ENCODE measurements at places on chromosomes 7 and 10.

GRCh38 chr10:112986544-112987190 is 36.6 kb downstream of the TCF7L2 start:
- no peak for DNase-seq

DNA sequence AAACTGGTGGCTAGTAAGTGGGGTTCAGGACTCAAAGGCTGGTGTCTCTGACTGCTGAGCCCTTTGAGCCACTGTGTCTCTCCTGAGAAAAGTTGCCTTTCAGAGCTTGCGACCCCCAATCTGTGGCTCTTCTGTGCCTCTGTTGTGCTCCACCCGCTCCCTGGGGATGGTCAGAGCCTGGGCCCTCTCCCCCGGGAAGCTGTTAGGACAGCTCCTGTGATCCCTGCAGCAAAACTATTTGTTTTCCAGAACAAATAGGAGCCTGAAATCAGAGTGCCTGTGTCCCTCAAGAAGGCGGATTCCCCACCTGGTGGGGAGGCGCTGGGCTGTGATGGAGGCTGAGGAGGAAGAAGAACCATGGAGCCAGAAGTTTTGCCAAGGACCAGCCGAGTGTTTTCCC is 56.4 kb upstream of the MXI1 start:
- DNase-seq: no peak

DNA sequence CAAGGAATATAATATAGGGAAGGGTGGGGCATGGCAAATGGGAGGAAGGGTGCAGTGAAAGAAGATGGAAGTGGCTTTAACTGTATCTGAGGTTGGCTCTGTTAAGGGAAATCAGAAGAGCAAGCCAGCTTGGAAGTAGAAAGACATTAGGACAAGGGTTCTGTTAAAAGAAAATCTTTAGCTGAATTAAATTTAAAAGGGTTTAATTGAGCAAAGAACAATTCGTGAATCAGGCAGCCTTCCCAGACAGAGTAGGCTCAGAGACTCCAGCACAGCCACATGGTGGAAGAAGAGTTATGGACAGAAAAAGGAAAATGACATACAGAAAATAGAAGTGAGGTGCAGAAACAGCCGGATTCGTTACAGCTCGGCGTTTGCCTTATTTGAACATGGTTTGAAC is 42.0 kb downstream of the FAM13C start:
- DNase-seq: no peak

DNA sequence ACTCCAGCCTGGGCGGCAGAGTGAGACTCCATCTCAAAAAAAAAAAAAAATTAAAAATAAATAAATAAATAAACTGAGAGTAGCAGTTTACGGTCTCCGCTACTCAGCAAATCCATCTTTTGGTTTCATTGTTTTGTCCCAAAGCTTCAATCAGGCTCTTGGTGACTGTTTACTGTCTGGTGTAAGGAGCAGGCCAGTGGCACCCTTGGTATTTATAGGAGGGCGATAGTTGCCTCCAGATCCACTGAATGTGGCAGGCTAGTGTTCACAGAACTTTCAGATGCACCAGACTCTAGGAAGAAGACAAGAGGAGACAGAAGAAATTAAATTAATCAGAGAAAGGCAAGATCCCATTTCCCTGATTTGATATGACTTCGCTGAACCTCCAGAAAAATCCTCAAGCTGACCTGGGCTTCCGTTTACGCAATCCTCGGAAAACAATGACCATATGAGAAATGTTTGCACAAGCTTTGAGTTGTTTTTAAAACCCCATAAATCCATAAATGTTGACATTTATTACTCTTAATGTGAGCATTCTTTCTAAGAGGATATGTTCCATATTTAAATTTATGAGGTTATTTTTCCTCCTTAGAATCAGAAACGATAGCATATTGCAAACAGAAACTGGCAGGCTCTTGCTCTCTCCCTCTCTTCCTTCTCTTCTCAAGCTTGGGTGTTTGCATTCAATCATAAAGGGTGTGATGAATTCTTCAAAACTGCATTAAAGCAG is 7.1 kb upstream of the MUC3A start:
- no peak for DNase-seq

GRCh38 chr7:141754939-141755338 is 9.0 kb upstream of the TAS2R3 start:
- DNase-seq: no peak

GRCh38 chr10:19658131-19658530 is 158.1 kb upstream of the PLXDC2 start:
- no peak for DNase-seq

GRCh38 chr7:99375070-99375807 is 709 bp downstream of the ARPC1B start:
- DNase-seq: no peak

DNA sequence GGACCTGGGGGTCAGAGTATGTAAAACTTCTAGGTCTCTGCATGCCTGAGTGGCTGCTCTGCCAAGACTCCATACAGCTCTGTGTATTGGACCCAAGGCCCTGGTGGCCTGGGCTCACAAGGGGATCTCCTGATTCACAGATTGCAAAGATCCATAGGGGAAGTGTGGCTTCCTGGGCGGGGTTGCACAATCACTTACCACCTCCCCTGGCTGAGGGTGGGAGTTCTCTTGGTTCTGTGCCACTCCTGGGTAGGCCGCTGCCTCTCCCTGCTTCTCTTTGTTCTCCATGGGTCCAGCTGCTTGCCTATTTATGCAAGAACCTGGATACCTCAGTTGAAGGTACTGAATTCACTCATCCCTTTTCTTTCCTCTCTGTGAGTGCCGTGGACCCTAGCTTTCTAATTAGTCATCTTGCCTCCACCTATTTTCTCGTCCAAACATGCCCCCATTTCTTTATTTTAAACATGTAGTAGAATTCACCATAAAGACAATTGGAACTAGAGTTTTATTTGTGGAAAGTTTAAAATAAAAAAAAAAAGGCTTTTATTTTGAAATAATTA is 18.5 kb upstream of the AGR3 start:
- DNase-seq: no peak

DNA sequence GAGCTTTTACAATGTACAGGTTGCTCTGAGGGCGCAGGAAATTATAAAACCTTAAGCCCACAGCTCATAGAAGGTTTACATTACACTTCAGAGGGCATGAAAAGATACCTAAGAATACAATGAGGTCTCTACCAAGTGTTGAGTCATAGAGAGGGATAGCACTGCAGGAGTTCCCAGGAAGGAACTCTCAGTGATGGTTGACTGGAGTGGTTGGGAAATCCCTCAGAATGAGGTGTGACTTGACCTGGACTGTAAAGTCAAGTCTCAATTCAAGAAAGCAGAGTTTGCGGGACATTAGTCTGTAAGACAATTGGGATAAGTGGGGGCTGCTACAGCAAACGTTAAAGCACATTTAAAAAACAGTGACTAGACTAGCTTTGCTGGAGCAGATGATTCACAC is 21.9 kb downstream of the TNKS2 start:
- no peak for DNase-seq

DNA sequence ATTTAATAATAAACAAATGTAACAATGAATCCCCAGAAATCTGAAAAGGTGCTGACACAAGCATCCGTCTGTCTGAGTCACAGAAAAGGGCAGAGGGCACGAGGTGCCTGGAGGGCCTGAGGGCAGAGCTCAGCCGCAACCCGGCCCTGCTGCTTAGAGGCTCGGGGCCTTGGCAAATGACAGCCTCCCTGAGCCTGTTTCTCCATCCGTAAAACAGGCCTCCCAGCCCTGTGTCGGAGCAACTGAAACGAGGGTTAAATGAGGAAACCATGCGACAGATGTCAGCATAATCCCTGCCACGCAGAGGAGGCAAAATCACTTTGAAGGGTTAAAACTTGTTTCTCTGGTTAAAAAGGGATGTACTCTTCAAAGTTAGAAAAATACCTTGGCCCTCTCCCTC is 24.9 kb downstream of the NUDT1 start:
- DNase-seq: no peak

GRCh38 chr10:97903128-97904017 is 53.7 kb downstream of the GOLGA7B start:
- DNase-seq: no peak

- no peak for DNase-seq
Observed at GRCh38 chr7:34385384-34385783, 272.6 kb upstream of the NPSR1 start.

GRCh38 chr7:771234-772004 is 44.3 kb upstream of the PRKAR1B start:
- DNase-seq: no peak

All from skeletal muscle cell (primary cell).